ENCODE measurements at places on chromosomes 12 and 14.

DNA sequence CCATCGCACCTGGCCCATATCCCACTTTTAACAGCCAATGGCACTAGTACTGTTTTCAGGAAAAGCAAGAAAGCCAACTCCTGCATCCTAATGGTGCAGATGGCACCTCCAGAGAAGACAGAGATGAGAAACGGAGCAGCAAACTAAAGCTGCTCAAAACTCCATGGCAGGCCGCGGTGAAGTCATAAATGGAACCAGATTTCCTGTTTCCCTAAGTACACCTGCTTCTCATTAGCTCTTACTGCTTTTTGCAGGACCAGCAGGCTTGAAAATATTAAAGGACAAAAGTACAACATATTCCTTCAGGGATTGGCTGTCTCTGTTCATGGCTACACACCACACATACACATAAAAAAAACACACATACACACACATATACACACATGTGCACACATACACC, 36.7 kb upstream of the LGALS3 start:
- DNase-seq: no peak

DNA sequence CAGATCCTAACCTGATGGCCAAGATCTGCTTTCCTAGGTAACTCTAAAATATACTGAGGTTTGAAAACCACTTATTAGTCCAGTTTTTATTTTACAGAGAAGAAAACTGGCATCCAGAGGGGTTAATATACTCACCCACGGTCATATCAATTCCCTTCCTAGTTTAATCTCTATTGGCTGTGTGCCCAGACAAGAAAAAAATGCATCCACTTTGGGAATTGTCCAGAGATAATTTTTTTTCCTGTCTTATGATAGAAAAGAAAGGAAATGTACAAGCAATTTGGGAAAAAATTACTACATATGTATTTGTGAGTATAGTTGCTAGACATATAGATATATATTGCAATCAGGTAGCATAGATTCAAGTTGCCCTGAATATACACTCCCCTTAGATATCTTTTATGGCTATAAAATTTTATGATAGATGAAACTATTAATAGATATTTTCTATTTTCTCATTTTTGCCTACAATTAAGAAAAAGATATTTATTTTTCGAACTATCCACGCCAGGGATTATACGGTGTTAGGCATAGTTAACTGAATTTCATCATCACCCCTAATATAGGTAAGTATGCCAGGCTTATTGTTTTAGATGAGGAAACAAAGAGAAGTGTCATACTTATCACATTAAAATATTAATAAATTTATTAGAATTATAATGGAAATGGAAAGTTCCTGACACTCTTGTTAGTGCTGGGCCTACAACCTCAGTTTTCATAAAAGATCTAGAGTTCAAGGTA, 100.5 kb upstream of the SLC38A2 start:
- no peak for DNase-seq

DNA sequence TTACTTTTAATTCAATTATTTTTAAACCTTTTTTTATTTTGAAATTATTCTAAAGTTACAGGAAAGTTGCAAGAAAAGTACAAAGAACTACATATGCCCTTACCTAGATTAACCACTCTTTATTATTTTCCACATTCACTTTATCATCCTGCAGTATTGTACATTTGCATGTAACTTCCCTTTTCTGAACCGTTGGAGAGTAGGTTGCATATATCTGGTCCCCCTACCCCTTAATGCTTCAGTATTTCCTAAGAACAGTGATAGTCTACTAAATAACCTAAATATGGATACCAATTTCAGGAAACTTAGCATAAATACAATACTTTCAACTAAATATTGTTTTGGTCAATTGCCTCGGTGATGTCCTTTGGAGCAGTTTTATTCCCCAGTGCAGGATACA, 15.0 kb downstream of the G2E3 start:
- DNase-seq: no peak

GRCh38 chr12:28268608-28269229, 78.5 kb downstream of the CCDC91 start:
- no peak for DNase-seq

DNA sequence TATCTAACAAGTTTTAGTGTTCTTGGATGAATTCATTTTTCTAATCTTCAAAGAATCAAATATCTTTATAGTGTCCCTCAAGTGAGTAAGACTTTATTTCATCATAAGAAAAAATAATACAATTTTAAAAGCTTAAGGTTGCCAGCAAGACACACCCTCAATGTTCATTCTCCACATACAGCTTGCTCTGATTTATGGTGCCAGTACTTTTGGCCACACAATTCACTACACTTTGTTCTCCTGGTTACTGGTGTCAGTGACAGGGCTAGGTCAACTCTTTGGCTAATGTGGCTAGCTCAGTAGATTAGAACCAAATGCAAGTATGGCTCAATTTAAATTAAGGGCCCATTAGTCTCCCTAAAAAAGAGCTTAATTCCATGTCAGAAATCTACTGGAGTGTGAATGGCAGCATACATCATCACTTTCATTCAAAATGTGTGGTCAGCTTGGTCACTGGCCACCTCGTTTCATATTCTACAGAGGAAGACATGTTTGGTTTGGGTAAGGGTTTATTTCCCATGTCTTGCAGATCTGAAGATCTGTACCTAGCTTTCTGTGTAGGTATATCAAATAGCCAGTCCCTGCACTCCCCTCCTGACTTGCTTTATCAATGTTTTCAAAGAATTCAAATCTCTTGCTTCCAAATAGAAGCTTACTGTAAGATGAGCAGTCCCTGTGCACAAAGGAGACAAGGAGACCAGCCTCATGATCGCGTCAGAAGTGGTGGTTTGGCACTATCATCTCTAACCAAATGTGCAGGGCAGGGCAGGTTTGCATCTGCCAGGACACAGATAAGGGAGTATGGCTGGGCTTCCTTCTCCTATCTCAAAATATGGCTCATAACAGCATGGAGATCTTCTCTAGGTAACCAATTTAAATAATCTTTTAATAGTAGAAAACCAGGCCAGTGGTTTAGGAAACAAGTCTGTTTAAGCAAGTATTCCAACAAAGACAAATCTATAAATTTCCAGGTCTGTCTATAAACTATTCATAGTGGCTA, 31.3 kb downstream of the HECTD4 start:
- DNase-seq: no peak

DNA sequence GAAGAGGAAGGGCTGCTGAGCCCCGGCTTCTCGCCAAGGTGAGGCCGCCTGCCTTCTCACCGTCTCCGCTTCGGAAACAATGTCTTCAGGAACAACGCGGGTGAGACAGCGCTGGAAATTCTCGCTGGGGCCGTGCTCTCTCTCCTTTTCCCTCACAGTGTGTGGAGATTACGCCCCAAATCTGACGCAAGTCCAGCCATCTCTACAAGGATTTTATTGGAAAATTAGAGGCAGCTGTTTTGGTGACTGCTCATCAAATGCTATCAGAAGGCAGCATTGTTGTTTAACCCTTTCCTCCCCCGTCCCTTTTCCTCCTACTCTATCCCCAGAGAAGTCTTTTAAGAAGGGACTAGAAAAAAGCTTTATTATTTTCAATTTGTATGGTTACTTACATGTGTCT, 53.5 kb downstream of the PIWIL1 start:
- DNase-seq: no peak

DNA sequence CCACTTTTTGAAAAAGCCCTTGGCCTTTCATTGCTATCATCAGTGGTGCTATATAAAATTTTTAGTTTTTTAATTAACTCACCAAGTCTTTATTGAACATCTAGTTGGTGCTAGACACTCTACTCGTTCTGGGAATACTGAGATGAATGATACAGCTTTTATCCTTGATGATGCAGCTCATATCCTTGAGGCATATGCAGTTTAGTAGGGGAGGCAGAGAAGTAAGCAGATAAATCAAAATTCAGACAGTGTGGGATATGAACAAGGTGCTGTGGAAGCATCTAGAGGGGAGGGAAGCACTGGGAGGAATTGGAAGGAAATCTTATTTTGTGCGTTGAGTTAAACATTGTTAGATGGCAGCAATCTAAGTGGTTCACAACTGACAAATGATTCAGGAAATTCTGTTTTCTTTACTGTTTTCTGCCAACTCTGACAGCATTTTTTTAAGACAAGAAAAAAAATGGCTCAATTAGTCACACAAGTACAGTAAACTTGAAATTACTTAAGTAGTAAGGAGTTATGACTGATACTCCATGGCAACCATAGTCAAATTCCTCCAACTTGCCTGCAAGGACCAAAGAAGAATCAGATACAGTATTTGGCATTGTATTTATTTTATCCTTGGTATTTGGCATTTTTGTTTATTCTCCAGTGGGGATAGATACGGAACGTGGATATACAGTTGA, 119.2 kb downstream of the TMTC2 start:
- DNase-seq: no peak

DNA sequence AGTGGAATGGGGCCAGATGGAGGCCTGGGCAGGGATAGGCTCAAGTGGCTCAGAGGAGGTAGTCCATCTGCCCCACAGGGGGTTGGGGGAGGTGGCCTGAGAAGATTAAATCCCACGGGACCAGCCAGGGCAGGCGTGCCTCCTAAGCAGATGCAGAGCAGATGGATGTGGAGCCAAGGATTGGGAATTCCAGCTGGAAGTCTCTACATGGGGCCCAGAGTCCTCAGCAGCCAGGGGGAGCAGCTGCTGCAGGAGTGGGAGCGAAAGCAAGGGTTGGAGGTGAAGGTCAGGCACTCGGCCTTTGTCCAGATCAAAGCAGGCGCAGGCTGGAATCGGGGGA, 42.4 kb upstream of the VRK1 start:
- DNase-seq: no peak

GRCh38 chr12:120989687-120990086, 11.3 kb downstream of the HNF1A start:
- DNase-seq: no peak

- DNase-seq: no peak
Observed at GRCh38 chr14:55418411-55418810, 6.8 kb upstream of the ATG14 start.

- DNase-seq: no peak
Observed at GRCh38 chr12:109997393-109997792, 1.2 kb upstream of the GIT2 start.

DNA sequence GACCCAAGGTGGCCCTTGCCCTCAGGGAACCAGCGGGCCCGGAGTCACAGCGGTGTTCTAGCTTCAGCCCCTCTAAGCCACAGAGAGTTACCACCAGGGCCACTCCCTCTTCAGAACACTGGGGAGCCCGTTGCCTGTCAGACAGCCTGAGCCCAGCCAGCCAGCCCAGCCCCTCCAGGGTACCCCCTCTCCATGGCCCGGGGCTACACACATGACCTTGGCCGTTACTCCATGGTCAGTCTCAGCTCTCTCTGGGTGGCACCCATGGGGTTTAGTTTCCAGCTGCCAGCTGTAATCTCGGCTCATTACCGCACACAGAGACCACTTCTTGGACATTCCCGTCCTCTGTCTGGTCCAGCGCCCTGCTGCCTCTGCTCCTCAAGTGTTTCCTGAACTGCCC, 35.0 kb downstream of the PPP2R5C start:
- no peak for DNase-seq

- DNase-seq: no peak
Observed at GRCh38 chr12:19021646-19022045, 107.9 kb upstream of the PLEKHA5 start.

DNA sequence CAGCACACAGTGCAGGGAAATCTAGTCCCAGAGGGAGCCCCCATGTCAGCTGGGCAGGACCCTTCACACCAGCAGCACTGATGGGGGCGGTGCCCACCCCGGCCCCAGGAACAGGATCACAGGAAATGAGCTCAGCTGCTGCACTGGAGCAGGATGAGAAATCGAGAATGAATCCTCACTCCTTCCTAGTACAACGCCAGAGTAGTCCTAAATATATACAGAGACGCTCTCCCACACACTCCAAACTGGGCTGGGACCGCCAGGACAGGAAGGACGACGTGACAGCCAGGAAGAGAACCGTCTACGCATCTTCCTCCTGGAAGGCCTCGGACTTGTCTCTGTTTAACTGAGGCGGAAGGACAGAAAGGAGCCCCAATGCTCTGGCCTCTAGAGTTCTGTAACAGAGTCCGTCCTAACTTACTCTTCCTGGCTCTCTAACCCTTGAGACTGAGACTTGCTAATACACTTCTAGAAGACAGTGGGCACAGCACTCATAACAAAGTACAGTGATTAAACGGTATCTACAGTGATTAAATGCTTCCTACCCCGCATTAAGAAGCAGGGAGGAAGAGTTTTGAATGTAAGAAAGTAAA, 33.4 kb downstream of the CDC42BPB start:
- DNase-seq: no peak

DNA sequence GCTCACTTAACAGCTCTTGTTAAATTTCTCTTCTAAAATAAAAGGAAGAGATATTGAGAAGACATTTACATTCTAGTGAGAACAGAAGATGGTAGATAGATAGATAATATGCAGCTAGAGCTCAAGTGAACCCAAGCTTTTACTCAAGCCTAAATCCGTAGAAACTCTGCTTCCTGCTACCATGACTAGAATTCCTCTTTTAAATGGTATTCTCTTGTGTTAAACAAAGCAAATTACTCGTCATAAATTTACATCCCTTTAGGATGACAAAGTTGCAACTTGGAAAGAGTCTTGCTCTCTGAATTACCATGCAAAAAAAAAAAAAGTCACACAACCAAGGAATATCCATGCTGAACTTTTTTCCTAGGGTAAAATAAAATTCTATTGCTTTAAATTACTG, 160.7 kb upstream of the LRFN5 start:
- DNase-seq: no peak

DNA sequence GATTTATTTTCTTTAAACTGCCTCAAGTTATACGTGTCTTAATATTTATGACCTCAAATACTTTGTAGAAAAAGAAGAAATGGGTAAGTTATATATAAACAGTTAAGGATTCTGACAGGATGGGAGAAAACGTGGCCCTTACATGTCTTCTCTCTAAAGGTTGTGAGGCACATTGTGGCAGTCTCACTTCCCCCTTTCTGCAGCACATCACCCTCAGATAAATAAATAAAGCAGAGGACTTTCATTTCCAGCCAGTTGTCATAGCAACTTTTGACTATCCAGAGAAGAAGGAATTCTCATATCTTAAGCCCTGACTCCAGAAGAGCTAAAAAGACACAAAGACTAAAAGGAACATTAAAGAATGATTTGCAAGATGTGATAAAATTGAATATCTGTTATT, 28.8 kb upstream of the CEP83 start:
- DNase-seq: no peak

- no peak for DNase-seq
Observed at GRCh38 chr12:4026020-4026358, 152.8 kb upstream of the PARP11 start.

DNA sequence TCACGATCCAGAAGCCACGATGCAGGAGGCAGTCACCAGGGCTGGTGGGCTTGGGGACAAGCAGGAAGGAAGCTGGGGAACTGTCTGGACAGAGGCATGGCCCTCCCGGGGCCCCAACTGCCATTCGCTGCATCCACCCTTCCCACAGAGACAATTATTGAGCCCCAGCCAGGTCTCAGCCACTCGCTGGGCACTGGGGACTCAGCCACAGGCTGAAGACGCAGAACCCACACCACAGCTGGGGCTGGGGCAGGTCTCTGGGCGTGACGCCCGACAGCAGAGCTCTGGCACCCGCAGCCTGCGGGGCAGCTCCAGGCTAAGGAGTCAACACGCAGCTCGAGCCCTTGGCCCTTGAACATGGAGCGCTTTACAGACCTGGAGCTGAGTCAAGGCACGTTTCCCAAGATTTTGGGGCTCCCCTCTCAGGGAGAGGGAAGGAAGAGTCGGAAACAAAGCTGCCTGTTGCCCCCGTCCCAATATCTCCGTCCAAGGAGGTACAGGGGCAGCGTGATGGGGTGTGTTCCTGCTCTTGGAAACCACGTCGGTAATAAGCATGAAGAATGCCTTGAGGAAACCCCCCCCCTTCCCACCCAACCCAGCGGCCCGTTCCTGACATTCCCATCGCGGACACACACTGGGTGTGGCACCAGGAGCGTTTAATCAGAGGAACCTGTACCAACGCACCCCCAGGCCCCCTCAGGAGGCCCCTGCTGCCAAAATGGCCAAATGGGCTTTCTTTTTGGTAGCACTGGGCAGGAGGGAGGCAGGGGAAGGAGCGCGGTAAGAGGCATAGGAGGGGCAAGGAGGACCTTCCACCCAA, 6.7 kb downstream of the RIMBP2 start:
- DNase-seq: no peak
